ENCODE measurements at places on chromosomes 12 and 14. TPM values are rescaled to one million over a fixed set of nuclear protein-coding genes. Genes with fewer than 3 reads are reported as not detected.
A peak's percentile ranks its signal among the peaks of the same experiment; 100 is the strongest.

DNA sequence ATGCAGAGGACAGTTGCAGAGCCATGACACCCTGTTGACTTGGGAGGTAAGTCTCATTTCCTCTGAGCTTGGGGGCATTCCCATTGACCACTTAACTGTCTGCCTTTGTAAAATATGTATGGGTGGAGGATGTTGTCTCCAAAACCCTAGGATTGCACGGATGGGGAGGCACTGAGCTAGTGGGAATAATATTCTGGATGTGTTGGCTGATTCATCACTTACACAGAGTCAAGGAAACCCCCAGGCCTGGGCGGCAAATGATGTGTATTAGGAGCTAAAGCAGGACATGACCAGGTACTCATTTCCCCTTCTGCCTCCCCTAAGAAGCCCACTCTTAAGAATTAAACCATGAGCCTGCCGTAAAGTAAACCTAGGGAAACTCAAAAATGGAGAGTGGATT lies 319.4 kb downstream of the VRK1 start:
- DNase-seq: no peak

DNA sequence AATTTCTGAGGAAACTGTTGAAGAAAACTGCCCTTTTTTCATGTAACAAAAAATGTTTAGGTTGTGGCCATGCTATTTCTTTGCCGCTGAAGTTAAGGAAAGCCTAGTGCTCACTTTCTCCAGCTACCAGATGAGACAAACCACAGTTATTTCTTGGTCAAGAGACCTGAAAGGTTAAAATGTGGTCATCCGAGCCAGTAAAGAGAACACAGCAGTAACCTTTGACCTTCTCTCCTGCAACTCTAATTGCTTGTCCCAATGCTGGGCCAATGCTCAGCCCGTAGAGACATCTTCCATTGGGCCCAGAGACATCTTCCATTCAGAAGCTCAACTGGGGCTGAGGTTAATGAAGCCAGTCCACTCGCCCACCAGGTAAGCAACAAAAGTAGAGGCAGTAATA lies 109.8 kb upstream of the CPSF6 start:
- no peak for DNase-seq

DNA sequence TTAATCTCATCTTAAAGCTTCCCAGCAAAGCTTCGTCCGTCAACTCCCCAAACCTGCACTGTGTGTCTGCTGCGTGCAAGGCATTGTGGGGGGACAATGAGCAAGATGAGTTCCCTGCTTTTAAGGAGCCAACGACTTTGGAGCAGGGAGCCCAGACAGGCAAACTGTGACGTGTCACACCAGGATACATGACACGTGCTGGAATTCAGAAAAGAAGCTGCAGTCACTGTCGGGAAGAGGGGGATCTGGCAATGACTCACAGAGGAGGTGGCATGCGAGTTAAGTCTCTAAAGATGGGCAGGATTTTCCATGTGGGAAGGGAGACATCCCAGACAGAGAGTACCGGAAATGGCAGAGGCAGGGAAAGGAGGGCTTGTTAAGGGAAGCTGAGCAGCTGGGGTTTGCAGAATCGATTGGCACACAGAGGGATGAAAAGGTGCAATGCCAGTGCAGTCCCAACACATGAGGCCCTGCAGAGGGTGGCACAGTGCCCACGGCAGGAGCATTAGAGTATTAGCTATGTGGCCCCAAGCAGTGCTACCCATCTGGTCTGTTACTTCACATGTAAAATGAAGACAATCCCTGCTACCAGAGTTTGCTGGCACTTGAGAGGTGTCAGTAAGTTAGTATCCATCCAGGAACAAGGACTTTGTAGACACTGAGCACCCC lies 52.9 kb downstream of the SETD3 start:
- no peak for DNase-seq

DNA sequence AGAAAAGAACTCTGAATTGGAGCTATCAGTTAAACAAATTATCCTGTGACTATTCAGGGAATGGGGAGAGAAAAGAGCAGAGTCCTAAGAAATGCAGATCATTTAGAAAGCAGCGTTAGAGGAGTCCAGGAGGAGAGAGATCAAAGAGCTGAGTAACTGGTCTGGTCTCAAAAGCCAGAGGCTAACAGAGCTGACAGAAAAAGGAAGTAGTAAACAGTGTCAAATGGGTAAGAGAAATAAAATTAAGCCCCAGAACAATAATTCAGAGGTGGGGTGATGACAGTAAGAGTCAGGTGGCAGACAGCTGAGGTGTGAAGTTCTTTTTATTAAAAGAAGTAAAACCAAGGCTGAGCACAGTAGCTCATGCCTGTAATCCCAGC lies 19.3 kb downstream of the GXYLT1 start:
- no peak for DNase-seq

- DNase-seq: no peak
These were observed 9.0 kb downstream of the DYNC1H1 start for GRCh38 chr14:101973356-101973755.

DNA sequence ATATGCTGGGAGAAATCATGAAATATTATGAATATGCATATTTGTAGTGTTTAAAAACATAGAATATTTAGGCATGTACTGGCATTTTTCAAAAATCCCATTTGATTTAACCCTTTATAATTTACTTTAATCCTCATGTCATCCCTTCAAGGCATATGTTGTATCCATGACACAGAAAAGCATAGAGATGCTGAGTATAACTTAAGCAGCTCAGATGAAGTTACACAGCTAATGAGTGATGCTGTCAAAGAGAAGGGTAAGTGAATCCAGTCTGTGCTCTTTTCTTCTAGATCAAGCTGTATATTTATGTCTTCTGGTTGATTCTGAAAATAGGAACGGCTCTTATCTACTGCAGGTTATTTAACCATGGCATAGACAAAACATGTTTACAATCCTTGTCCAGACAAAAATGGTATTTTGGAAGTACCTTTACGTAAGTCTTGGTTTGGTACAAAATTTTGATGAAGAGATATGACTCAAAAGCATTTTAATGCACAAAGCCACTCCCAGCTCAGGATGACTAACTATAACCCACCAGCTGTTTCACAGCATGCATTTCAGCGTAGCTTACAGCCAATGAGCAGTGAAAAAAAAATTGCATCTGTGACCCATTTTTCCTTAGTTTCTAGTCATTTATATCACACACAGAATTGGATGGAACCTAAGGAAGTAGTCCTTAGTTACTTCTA lies 201.7 kb downstream of the STXBP6 start:
- no peak for DNase-seq

DNA sequence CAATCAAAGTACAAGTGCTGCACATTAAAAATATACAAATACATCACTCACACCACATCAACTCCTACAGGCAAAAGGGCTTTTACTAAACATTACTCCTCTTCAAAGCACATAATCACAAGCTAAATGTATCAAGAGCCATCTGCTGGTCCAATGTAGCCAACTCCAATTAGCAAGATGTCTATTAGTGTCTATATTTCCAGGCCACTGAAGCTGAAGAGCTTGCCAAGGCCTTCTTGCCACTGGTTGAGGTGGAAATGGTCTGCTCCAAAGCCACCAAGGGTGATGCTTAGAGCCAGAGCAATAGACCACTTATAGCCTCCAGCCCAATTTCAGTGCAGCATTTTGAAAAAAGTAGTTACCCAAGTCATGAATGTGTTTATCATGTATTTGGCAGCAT lies 54.4 kb downstream of the RASSF9 start:
- no peak for DNase-seq

DNA sequence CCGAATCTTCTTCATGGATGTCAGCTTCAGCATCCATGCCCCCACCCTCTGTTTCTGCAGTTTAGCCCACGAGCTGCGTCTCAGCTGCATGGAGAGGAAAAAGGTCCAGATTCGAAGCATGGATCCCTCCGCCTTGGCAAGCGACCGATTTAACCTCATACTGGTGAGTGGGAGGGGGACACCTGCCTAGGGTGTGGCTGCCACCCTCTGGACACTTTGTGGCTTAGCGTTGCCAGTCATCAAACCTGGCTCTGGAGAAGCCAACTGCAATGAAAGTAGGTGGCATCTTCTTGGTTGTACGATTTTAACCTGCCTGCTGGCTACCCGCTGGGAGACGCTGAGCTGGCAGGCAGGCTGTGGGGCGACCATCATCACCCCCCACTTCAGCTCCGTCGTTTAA lies 16.7 kb downstream of the DCAF4 start:
- DNase-seq: no peak

- DNase-seq: peak; percentile 3
These were observed 378.1 kb downstream of the ALG10 start for GRCh38 chr12:34400411-34400881.

The ACOT6 gene
- not detected for polyA plus RNA-seq

The KCNJ8 gene
- polyA plus RNA-seq: 89.6 TPM

The LTBR gene
- 41.8 TPM for polyA plus RNA-seq
